Left ventricle myocardium superior (tissue), 1 donor: ENCODE measurements at places on chromosomes 4 and X. TPM values are rescaled to one million over a fixed set of nuclear protein-coding genes. Genes with fewer than 3 reads are reported as not detected.

The PHKA1 gene
- total RNA-seq = 17.3 TPM

The LONRF3 gene
- 4.2 TPM for total RNA-seq

The TRIM61 gene
- total RNA-seq = 2.4 TPM

The PPP3CA gene
- 20.1 TPM for total RNA-seq

The ENPEP gene
- total RNA-seq = 2.7 TPM

The MMAA gene
- total RNA-seq = 8.6 TPM

The GABRG1 gene
- total RNA-seq = not detected

The TLR1 gene
- total RNA-seq = 5.0 TPM

The TADA2B gene
- 34.6 TPM for total RNA-seq

The TMEM156 gene
- not detected for total RNA-seq

The ABHD18 gene
- 10.0 TPM for total RNA-seq

The DCAF8L2 gene
- total RNA-seq = not detected

The DMRTC1 gene
- not detected for total RNA-seq
